ENCODE measurements at places on chromosomes 3 and 15. TPM values are rescaled to one million over a fixed set of nuclear protein-coding genes. Genes with fewer than 3 reads are reported as not detected.

Gene ARPP21
- 15.0 TPM for total RNA-seq

Gene ILDR1
- total RNA-seq, result 6.4 TPM

Gene PPARG
- total RNA-seq, result 35.8 TPM

Gene ASB7
- 16.0 TPM for total RNA-seq

Gene IL5RA
- 0.88 TPM for total RNA-seq

Gene LRRC3B
- total RNA-seq, result 3.7 TPM

Gene MAPKAPK3
- total RNA-seq, result 65.6 TPM

Gene GOLGA6L10
- total RNA-seq, result 7.0 TPM

Gene ALPK3
- 20.2 TPM for total RNA-seq

Gene RTP3
- total RNA-seq, result not detected

Gene CCR9
- total RNA-seq, result 0.18 TPM

Gene GLDN
- 0.99 TPM for total RNA-seq

Gene ACP3
- 79.9 TPM for total RNA-seq

Gene WDR76
- 8.8 TPM for total RNA-seq

Gene LXN
- total RNA-seq, result 21.3 TPM

Gene IQCF5
- not detected for total RNA-seq

Gene OXTR
- 1.1 TPM for total RNA-seq

Gene GPR62
- 0.06 TPM for total RNA-seq
